ENCODE measurements at places on chromosomes 7 and 10. TPM values are rescaled to one million over a fixed set of nuclear protein-coding genes. Genes with fewer than 3 reads are reported as not detected.

The PALD1 gene
- total RNA-seq: 12.8 TPM

- no peak overlapping the region for H3K4me3 ChIP-seq
- no peak overlapping the region for H3K27ac ChIP-seq
- no peaks in the 10 kb centered on the region for H3K36me3 ChIP-seq
- peaks cover 10% of the 10 kb centered on the region for H3K4me1 ChIP-seq
- no peak for DNase-seq
Observed at GRCh38 chr7:55244006-55244745, 121.0 kb upstream of the LANCL2 start.

The SPAM1 gene
- not detected for total RNA-seq

DNA sequence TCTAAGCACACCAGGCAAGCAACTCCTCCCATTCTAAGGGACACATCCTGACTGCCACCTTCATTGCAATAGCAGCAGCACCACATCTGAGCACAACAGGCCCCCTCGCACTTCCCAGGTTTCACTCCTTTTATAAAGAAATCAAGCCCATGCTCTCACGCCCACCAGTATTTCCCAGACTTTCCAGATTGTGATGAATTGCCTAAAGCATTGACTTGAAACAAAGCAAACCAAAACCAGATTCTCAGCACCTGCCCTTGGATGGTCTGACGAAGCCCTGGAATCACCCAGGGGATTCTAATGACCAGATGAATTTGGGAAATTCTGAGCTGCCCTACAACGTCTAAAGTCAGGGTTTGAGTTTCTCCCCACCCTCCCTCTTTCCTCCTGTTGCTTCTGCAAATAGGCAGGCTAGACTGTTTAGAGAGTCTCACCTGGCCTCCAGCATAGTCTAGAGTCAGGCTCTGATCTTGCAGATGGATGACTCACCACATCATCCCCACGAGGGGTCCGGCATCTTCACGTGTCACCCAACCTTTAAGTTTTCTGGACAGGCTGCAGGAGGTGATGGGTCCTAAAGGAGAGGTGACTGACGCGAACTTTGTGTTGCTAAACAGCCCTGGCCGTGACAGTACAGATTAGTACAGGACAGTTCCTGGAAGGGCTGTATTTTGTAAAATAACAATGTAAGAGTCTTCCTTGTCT, 198.0 kb downstream of the SKIDA1 start:
- DNase-seq: no peak
- H3K27ac ChIP-seq: no peak overlapping the region
- H3K4me3 ChIP-seq: no peak overlapping the region
- no peaks in the 10 kb centered on the region for H3K36me3 ChIP-seq
- H3K27me3 ChIP-seq: no peaks in the 10 kb centered on the region

- no peak for DNase-seq
- H3K4me1 ChIP-seq: peaks cover 6% of the 10 kb centered on the region
- no peaks in the 10 kb centered on the region for H3K36me3 ChIP-seq
- H3K27ac ChIP-seq: no peak overlapping the region
- H3K27me3 ChIP-seq: no peaks in the 10 kb centered on the region
Observed at GRCh38 chr7:112136271-112137008, 69.8 kb downstream of the DOCK4 start.

DNA sequence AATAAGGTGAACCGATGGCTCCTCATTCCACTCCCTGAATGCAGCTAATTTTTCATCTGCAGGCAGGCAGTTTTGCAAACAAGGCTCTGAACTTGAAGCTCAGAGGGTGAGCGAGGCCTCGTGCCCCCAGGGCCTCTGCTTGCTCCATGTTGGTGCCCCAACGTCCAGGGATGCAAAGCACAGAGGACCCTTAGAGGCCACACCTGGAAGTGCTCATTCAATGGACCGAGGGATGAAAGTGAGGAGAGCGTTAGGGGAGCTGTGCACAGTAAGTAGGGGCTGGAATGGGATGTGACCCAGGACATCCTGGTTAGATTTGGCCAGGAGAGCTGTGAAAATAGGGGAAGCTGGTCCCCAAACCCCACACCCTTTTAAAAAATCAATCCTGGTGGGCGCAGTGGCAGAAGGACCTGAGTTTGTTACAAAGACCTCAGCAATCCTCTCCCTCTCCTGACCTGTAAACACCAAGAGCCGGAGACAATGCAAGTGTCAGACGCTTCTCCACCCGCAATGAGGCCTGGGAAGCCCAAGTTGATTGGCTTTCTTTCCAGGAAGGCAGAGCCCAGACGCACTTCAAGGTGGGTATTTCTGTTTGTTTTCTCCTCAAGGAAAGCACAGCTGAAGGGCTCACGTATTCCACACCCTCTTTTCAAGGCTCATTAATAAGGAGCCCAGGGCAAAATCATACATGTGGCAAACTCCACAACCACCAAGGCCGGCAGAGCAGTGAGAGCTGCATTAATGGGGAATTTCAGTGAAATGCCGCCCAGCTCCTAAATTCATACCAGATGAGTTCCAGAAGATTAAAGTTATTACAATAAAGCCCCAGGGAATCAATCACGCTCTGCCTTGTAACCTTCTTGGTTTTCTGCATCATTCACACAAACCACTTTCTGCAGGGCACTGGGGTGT, 14.1 kb upstream of the CXCL12 start:
- no peak overlapping the region for H3K4me3 ChIP-seq
- H3K36me3 ChIP-seq: no peaks in the 10 kb centered on the region
- no peaks in the 10 kb centered on the region for H3K4me1 ChIP-seq
- DNase-seq: no peak

The CREB5 gene
- 17.6 TPM for total RNA-seq

The LDB3 gene
- 0.53 TPM for total RNA-seq

- H3K4me1 ChIP-seq: no peaks in the 10 kb centered on the region
- H3K27ac ChIP-seq: no peak overlapping the region
- peaks cover 4% of the 10 kb centered on the region for H3K36me3 ChIP-seq
- no peak for DNase-seq
- H3K27me3 ChIP-seq: no peaks in the 10 kb centered on the region
Observed at GRCh38 chr10:15121707-15122106, 24.6 kb downstream of the RPP38 start.

DNA sequence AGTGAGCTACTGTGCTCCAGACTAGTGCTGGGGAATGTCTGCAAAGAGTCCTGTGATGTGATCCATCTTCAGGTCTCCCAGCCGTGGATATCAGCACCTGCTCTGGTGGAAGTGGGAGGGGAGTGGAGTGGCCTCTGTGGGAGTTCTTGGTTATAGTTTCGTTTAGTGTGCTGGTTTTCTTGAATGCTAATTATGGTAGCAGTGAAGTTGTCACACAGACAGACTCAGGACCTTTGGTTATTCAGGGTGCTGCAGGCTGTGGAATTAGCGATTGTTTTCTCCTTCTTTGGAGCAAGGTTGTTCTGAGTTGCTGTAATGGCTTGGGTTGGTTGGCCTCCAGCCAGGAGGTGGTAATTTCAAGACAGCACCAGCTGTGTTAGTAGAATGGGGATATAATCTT, 132.7 kb upstream of the HGF start:
- no peaks in the 10 kb centered on the region for H3K4me1 ChIP-seq
- no peaks in the 10 kb centered on the region for H3K36me3 ChIP-seq
- no peaks in the 10 kb centered on the region for H3K27me3 ChIP-seq
- no peak for DNase-seq

The CADPS2 gene
- total RNA-seq: not detected

GRCh38 chr7:7971308-7972040, 2.9 kb downstream of the GLCCI1 start:
- DNase-seq: no peak
- no peaks in the 10 kb centered on the region for H3K27me3 ChIP-seq

DNA sequence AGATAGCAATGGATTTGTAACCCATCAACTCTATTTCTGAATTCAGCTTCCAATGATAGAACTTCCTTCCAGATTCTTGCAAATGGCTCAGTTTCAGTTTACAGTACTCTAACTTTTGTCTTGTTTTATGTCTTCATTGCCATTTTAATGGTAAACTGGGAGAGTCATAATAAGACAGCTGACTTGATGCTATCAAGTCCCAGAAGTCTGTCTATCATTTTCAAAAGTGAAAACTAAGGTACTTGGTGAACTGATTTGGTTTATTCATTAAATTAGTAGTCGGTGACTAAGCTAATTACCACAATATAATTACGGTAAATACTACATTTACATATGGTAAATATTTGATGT, 25.0 kb downstream of the RTKN2 start:
- peak overlapping the region; percentile 60 for H3K27ac ChIP-seq
- H3K27me3 ChIP-seq: no peaks in the 10 kb centered on the region
- H3K36me3 ChIP-seq: peaks cover 2% of the 10 kb centered on the region
- peaks cover 10% of the 10 kb centered on the region for H3K4me1 ChIP-seq
- H3K4me3 ChIP-seq: no peak overlapping the region
- DNase-seq: no peak

DNA sequence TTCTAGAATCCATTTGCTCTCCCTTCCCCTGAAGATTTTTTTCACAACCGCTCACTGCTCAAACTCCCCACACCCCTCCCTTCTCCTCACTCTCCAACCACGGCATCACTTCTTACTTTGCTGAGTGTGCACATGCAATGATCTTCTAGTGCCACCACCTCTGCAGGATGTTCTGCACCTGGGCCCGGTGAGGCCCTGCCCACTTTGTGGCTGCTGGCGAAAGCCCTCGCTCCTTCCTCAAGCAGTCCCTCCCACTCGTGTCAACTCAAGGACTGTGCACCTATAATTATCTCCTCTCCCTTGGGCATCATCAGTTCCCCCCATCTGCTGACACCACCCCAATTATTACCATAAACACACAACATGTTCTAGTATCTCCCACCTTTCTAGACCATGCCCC, 91.0 kb upstream of the LANCL2 start:
- no peak for DNase-seq
- H3K4me1 ChIP-seq: no peaks in the 10 kb centered on the region
- no peak overlapping the region for H3K27ac ChIP-seq
- H3K36me3 ChIP-seq: no peaks in the 10 kb centered on the region
- H3K27me3 ChIP-seq: peaks cover 14% of the 10 kb centered on the region

The NRAP gene
- total RNA-seq: not detected

DNA sequence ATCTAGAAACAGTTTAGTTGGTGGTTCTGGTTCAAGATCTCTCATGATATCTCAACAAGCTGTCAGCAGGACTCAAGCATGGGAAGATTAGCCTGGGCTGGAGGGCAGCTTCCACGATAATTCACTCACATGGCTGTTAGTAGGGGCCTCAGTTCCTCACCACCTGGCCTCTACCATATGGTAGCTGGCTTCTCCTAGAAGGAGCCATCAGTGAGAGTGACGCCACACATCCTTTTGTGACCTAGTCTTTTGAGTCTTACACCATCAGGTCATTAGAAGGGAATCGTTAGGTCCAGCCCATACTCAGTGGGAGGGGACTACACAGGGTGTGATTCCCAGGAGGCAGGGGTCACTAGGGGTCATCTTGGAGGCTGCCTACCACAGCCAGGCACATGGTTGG, 239.3 kb upstream of the PLPP4 start:
- no peaks in the 10 kb centered on the region for H3K27me3 ChIP-seq
- H3K4me1 ChIP-seq: no peaks in the 10 kb centered on the region
- DNase-seq: no peak

The MUC12 gene
- total RNA-seq: 1.2 TPM

DNA sequence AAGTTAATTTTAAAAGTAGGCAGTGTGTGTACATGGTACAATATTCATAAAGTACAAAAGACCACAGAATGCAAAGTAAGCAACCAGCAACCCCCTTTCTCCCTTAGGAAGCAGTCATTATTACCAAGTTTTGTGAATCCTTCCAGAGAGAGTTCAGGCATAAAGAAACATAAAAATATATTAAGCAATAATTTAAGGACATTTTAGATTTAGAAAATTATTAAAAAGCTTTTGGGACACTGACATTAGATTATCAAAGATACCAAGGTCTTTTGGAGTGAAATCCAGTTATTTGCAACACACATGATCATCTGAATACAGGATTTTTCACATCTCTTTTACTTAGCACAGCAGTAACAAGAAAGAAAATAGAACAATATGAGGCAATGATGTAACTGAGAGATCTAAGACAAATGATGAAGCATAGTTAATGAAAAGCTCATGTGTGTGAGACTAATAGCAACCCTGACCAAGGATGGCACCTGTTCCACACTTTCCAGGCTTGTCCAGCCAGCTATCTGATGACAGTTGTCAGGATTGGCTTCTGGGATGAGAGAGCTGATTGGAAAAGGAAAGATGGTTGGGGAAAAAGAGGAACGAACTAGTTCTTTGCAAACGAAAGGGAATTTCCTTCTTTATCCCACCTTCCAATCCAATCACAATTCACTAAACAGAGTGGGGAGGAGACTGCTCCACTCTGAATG, 115.5 kb upstream of the LAMB4 start:
- no peaks in the 10 kb centered on the region for H3K36me3 ChIP-seq
- peak overlapping the region; percentile 55 for H3K27ac ChIP-seq
- DNase-seq: peak; percentile 31
- H3K27me3 ChIP-seq: no peaks in the 10 kb centered on the region
- no peak overlapping the region for H3K4me3 ChIP-seq

DNA sequence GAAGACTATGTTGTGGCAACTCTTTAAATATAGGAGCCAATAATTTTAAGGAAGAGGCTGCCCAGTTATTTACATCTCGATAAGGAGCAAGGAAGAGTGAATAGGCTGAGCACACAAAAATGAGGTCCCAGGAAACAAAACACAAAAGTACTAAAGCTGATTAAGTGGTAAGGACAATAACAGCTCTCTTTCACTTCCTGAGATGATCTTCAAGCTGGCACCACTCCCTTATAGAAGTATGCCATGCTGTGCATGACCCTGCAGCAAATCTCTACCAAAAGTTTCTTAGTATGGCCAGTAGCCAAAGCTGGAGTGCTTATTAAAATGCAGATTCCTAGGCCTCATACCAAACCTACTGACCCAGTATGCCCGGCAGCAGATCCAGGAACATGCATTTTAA, 39.7 kb downstream of the CADPS2 start:
- H3K36me3 ChIP-seq: no peaks in the 10 kb centered on the region
- no peaks in the 10 kb centered on the region for H3K4me1 ChIP-seq
- no peak overlapping the region for H3K4me3 ChIP-seq
- no peak for DNase-seq

DNA sequence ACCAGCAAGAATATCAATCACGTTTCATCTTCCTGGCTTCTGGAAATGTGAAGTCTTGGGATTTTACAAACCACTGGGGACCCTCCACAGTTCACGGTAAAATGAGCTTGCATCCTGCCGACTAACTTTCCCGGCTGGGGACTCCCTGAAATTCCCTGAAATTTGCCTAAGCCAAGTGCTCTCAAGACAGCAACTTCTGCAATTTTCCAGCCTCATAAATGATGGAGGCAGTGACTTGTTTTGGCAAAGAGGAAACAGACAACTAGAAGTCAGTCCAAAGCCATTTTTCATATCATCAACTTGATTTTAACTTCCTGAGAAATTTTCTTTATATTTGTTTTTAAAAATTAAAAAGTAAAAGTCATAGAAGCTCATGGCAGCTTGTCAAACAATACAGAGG, 212.3 kb downstream of the FANK1 start:
- no peak for DNase-seq
- H3K4me1 ChIP-seq: peaks cover 8% of the 10 kb centered on the region
- no peak overlapping the region for H3K4me3 ChIP-seq
- H3K36me3 ChIP-seq: no peaks in the 10 kb centered on the region

GRCh38 chr10:34808801-34809745, 6.0 kb downstream of the PARD3 start:
- no peak overlapping the region for H3K27ac ChIP-seq
- no peaks in the 10 kb centered on the region for H3K27me3 ChIP-seq
- no peaks in the 10 kb centered on the region for H3K36me3 ChIP-seq
- peaks cover 12% of the 10 kb centered on the region for H3K4me1 ChIP-seq
- H3K4me3 ChIP-seq: no peak overlapping the region
- DNase-seq: peak; percentile 51
